ENCODE measurements at places on chromosomes 2 and 18.

- no peak for DNase-seq
Measured at GRCh38 chr2:156110890-156111289, 221.6 kb downstream of the NR4A2 start.

GRCh38 chr2:159558479-159558878 is 57.9 kb downstream of the BAZ2B start:
- no peak for DNase-seq

DNA sequence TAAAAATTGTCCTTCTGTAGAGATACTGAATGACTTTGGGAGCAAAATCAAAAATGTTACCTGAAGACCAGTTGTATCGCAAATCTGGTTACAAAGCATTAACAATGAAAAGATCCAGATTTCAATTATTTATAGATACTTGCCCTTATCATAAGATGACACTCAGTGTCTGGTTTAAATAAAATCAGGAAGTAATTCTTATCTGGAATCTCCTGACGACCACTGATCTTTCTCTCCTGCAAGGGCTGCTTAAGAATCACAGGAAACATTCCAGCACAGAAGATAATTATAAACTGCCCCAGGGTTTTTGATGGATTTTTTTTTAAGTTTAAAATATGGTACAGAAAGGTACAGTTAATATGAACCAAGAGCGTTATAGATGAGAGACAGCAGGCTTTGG is 205.7 kb downstream of the ALK start:
- no peak for DNase-seq

DNA sequence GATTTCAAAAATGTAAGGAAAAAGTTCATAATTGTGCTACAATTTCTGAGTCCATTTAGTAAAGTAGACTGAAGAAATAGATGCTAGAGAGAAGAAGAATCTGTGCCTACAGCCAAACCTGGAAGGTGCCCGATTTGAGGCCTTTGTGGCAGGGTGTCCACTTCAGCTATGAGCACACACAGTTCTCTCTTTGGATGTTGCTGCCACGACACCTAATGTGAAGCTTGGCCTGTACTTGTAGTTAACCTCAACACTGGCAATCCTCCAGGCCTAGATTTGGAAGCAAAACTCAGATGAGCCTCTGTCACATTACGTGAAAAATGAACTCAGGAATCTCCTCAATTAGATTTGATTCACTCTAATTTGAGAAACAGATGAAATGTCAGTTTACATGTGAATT is 90.1 kb upstream of the LRP1B start:
- DNase-seq: no peak

GRCh38 chr2:8019934-8020333 is 661.9 kb upstream of the ID2 start:
- DNase-seq: no peak

- no peak for DNase-seq
Measured at GRCh38 chr2:233051241-233052149, 8.6 kb upstream of the INPP5D start.

DNA sequence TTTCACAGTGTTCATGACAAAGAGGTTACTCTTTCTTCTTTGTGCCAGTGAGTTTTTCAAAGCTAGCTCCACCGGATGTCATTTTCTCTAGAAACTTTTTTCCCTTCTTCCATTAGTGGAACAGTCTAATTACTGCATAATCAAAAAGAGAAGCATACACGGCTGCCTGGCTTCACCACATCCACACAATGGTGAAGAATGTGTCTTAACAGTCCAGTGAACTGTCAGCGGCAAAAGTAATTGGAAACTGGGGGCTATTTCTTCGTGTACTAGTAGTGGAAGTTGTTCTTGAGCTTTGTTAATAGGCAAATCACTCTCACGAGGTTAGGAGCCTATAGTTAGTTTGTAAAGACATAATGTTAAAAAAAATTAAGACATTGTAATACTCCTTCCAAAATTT is 32.9 kb upstream of the PIK3C3 start:
- DNase-seq: no peak

GRCh38 chr2:228642861-228643260 is 461.4 kb upstream of the SPHKAP start:
- no peak for DNase-seq

DNA sequence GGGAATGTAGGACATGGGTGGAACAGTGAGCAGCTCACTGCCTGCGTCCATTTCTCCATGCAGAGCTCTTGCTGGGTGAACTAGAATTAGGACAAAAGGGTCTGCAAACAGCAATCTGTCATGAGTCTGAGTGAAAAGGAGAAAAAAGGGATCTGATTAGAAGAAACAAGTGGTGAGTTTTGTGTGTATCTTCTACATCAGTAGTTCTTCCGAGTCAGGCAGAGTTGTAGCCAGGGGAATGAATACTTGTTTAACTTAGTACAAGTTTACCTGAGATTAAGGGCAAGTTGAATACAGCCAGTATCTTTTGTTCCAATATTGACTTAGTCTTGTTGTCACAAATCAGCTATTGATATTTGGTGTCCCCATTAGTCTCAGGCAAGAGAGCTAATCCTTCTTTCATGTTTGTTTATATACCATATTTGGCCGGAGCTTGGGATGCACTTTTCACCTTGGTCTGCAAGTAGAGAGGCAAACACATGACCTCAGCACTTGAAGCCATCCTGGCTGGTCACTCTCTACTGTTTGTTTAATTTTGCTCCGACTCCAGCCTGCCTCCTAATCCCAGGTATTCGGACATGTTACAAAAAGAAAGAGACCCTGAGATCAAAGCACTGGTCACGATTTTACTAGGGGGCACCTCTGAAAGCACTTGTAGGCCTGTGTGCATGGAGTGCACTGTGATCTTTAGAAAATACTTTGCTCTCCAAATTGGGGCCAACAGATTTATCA is 211.0 kb upstream of the NT5C1B start:
- no peak for DNase-seq

DNA sequence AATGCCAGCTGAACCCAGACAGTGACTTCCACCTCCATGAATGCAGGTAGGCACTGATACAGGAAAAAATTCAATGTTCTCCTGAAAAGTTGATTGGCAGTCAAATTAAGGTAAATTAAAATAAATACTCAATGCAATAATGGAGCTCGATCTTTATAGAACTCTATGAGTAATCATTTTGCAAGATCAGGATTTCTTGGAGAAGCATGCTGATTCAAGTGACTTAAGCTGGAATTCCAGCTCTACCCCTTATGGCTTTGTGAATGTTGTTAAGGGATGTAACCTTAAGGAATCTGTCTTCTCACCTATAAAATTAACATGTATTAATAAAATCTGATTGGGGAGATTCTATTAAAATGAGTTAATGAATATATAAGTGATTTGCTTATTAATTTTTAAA is 145.1 kb downstream of the QPCT start:
- DNase-seq: no peak

Measured in activated T-helper 1 cell treated with anti-CD3 and anti-CD28 coated beads, Interleukin-2, amount 50 U/mL, for 16 hours (primary cell).